ENCODE measurements at places on chromosomes 11 and 22.

DNA sequence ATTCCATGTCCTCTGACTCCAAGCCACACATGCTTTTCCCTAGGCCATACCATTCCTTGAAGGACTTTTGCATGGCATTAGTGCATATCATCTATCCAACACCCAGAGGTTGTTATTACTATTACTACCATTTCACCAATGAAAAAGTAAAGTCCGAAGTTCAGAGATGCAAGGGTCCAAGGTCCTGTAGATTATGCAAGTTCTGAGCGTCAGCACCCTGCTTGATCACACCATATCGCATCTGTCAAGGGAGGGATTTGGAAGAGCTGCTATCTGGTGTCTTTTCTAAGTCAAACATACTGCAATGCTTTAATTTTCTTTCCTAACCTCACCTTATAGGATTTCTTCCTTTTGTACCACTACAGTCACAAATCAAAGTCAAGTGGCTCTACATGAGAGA is 214.7 kb upstream of the CADM1 start:
- DNase-seq, result no peak

GRCh38 chr22:46504584-46504983 is 32.8 kb downstream of the CELSR1 start:
- DNase-seq, result no peak

DNA sequence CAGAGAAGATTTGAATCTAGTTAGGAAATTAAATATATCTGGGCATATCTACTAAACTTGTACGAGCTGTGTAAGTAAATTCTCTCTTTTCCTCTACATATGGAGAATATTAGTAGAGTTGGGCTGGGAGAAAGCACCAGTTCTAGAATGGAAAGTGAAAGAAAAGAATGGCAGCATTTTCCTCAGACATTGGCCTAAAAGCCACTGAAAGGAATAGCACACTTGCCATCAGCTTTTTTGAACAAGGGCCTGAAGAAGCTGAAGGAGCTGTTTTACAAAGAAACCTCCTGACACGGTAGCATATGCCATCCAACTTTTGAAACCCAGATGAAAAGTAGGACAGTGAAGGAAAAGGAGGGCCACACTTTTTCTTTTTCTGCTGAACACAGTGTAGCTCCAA is 1563.7 kb upstream of the TENM4 start:
- DNase-seq, result no peak

GRCh38 chr22:25112538-25113253 is 87.0 kb upstream of the CRYBB3 start:
- DNase-seq, result no peak

DNA sequence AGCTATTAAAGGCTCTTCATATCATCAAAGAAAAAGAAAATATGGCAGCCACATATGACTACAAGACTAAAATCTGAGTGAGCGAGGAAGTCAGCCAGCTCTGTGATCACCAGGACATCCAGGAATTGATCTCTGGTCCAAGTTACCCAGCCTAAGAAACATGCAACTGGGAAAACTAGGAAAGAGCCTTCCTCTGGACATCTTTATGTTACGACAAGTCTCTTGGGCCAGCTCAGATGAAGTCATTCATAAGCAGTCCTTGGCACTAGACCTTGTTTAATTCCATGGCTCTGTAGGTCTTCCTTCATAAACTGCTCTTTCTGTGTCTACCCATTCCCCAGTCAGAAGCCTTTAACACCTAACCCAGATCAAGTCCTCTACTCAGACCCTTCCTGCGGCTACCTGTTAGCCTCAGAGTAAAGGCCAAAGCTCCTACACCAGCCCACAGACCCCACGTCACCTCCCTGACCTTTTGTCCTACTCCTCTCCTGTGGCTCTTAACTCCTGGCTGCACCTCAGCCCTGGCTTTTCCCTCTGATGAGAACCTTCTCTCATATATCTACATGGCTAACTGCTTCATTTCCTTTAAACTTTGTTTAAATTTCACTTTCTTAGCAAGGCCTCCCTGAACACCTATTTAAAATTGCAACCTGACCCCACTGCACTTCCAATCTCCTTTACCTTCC is 134.0 kb downstream of the KIF18A start:
- no peak for DNase-seq

DNA sequence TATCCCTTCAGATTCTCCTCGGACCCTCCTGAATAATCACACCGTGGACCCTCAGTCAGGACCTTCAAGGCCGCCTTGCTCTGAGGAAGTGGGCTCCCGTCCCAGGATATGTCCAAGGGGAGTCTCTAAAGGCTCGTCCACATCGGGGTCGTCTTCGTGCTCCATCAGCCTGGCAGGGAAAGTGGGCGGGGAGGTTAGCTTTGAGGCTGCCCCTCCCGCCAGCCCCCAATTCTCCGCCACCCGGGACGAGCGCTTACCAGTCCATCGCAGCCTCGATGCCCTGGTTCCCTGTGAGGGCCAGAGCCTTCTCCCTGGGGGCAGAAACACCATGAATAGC is 472 bp downstream of the UBXN1 start:
- DNase-seq, result no peak

GRCh38 chr22:50473088-50473487 is 1.7 kb downstream of the SBF1 start:
- DNase-seq, result no peak

- DNase-seq, result no peak
Observed at GRCh38 chr11:74019104-74019738, 10.3 kb upstream of the UCP3 start.

GRCh38 chr11:132046288-132046865 is 676.0 kb downstream of the NTM start:
- no peak for DNase-seq

GRCh38 chr11:33967451-33967850 is 75.6 kb upstream of the LMO2 start:
- DNase-seq, result no peak

Measured in RKO (cell line).